ENCODE measurements at places on chromosomes 12 and 14. TPM values are rescaled to one million over a fixed set of nuclear protein-coding genes. Genes with fewer than 3 reads are reported as not detected.
A peak's percentile ranks its signal among the peaks of the same experiment; 100 is the strongest.

DNA sequence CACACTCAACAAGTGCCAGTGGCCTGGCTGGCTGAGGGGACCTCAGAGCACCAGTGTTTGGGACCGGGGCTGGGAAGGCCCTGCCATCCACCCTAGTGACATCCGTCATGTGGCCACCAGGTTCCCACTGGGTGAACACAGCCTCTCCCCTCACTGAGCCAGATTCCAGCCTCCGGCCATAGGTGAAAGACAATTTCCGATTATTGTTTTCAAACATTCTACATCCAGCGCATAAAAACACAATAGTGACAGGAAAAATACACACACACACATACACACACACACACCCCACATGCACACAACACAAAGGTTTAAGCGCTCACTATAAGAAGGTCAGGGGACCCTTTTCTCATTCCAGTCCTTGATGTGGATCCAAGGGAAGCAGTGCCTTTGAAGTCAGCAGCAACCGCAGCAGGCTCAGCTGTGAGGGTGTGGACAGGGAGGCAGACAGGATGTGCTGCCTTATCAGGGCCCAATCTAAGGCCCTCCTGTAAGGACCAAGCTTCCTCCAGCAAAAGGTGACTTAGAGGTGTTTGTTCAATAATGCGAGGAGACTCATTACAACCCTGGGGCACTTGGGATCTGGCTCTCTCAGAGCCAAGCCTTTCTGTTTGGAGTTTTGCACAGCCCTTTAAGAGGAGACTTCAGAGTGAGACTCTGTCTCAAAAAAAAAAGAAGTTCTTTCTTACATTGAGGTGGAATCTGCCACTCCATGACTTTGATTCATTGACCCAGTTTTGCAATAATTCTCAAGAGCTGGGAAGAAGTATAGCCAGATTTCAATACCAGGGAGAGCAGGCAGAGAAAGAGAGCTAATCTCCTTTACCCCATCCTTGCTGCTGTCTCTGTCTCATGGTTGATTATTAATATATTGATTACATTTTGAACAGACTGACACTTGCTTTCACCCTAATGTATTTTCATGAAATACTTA, 227.8 kb downstream of the ZFP36L1 start:
- H3K4me3 ChIP-seq = no peak overlapping the region
- peak; percentile 24 for DNase-seq
- no peaks in the 10 kb centered on the region for H3K36me3 ChIP-seq
- peaks cover 58% of the 10 kb centered on the region for H3K4me1 ChIP-seq

DNA sequence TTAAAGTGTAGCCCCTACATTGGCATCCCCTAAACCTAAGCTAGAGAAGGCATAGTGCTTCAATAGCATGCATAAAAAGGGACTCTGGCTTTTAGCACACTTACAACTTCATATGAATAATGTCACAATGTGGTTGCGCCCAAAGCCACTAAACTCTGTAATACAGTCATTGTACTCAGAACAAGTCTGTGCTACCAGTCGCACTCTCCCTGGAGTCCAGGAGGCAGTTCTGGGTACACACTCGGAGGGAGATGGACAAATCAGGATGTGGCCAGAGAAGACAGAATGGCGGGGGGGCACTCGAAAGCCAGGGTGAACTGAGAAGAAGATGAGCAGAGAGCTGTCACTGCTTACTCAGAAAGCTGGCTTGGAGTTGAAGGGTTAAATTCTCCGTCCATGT, 10.6 kb downstream of the SAMD4A start:
- no peaks in the 10 kb centered on the region for H3K27me3 ChIP-seq
- H3K4me3 ChIP-seq = no peak overlapping the region
- H3K4me1 ChIP-seq = peaks cover 8% of the 10 kb centered on the region
- no peak overlapping the region for H3K27ac ChIP-seq
- no peaks in the 10 kb centered on the region for H3K36me3 ChIP-seq

GRCh38 chr12:85747941-85748495, 88.2 kb downstream of the RASSF9 start:
- no peaks in the 10 kb centered on the region for H3K36me3 ChIP-seq
- no peaks in the 10 kb centered on the region for H3K4me1 ChIP-seq
- H3K4me3 ChIP-seq = no peak overlapping the region
- no peak overlapping the region for H3K27ac ChIP-seq
- DNase-seq = no peak

- no peak for DNase-seq
- H3K4me1 ChIP-seq = peaks cover 6% of the 10 kb centered on the region
- H3K27ac ChIP-seq = no peak overlapping the region
- no peaks in the 10 kb centered on the region for H3K27me3 ChIP-seq
- H3K4me3 ChIP-seq = no peak overlapping the region
These were observed 9.0 kb downstream of the PTPN11 start for GRCh38 chr12:112427760-112428159.

DNA sequence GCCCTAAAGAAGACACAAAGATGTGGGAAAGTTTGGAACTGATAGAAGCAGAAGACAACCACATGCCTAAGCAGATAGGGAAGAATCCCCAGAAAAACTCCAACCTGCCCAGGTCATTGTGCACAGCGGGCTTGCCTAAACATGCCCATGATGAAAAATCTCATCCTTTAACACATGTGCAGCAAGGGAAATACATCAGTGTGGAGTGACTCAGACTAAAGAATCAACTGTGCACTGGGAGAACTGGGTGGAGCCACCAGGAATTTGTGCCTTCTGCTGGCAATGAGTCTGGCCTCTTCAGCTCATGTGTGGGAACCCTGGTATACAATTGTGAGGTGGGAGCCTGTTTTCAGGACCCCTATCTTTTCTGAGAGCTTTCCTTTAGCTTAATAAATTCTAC, 398.5 kb downstream of the FSCB start:
- H3K4me1 ChIP-seq = no peaks in the 10 kb centered on the region
- H3K27ac ChIP-seq = no peak overlapping the region
- H3K4me3 ChIP-seq = no peak overlapping the region
- no peaks in the 10 kb centered on the region for H3K36me3 ChIP-seq

- peaks cover 8% of the 10 kb centered on the region for H3K4me1 ChIP-seq
- DNase-seq = no peak
- H3K27me3 ChIP-seq = peaks cover 23% of the 10 kb centered on the region
- no peak overlapping the region for H3K4me3 ChIP-seq
- no peak overlapping the region for H3K27ac ChIP-seq
These were observed 599 bp upstream of the TRHDE start for GRCh38 chr12:72271451-72272090.

DNA sequence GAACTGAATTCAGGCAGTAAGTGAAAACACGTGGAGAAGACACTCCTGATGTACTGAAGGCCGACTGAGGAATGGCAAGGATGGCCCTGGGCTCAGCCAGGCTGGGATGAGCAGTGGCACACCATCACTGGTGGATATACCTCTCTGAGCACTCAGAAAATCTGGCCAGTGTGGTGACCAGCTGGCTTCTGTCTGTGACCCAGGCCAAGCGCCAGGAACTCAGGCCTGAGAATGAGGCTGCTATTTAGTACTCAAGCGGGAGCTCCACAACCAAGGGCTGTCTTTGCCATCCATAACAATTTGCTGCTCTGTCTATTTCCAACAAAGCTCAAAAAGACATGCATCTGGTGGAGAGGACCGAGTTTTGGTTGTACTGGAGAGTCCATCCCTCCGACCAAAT, 586.3 kb downstream of the BCL11B start:
- no peak overlapping the region for H3K4me3 ChIP-seq
- H3K4me1 ChIP-seq = no peaks in the 10 kb centered on the region
- H3K27ac ChIP-seq = no peak overlapping the region
- H3K27me3 ChIP-seq = no peaks in the 10 kb centered on the region
- no peak for DNase-seq
- H3K36me3 ChIP-seq = no peaks in the 10 kb centered on the region

- peaks cover 4% of the 10 kb centered on the region for H3K4me1 ChIP-seq
- H3K4me3 ChIP-seq = no peak overlapping the region
- no peak overlapping the region for H3K27ac ChIP-seq
These were observed 176.0 kb downstream of the CHST11 start for GRCh38 chr12:104632724-104633201.

DNA sequence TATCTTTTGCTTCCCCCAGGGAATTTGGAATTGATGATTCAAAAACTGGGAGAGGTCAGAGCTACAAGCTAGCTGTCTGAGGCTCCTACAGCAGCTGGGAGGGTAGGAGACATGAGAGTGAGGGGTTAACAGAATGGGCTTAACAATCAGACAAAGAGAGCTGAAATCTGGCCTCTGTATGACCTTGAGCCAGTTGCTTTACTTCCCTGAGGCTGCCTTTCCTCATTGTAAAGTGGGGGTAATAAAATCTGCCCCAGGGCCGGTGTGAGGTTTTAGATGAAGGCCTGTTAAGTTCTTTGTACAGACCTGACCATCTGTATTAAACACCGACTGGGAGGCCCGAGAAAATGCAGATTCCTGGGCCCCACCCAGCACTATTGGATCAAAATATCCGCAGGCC, 164.3 kb upstream of the NOS1 start:
- no peak overlapping the region for H3K27ac ChIP-seq
- DNase-seq = no peak
- no peaks in the 10 kb centered on the region for H3K27me3 ChIP-seq
- H3K36me3 ChIP-seq = no peaks in the 10 kb centered on the region
- H3K4me1 ChIP-seq = no peaks in the 10 kb centered on the region

DNA sequence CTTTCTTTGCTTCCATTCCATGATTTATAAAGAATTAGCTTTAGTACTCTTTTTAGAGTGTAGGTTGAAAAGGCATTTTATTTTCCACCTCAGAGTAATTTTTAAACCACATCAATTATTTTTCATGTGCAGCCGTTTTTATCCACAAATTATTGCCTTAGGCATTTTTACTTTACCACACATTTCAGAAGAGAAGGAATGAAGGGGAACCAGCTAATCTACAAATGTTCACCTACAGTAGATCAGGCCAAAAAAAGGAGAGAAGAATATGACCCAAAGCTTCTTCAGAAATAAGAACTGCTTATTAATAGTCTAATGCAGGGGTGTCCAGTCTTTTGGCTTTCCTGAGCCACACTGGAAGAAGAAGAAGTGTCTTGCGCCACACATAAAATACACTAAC, 19.8 kb upstream of the NTN4 start:
- no peak overlapping the region for H3K27ac ChIP-seq
- H3K4me3 ChIP-seq = no peak overlapping the region
- H3K36me3 ChIP-seq = no peaks in the 10 kb centered on the region
- no peak for DNase-seq

DNA sequence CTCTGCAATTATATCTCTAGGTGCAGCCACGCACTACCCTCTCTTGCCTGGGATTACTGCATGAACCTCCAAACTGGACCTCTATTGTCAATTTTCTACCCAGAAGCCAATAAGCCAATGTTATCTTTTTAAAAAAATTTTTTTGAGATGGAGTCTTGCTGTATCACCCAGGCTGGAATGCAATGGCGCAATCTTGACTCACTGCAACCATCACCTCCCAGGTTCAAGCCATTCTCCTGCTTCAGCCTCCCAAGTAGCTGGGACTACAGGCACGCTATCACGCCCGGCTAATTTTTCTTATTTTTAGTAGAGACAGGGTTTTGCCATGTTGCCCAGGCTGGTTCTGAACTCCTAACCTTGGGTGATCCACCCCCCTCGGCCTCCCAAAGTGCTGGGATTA, 11.2 kb upstream of the PXN start:
- DNase-seq = no peak
- no peaks in the 10 kb centered on the region for H3K4me1 ChIP-seq
- H3K27ac ChIP-seq = no peak overlapping the region
- H3K4me3 ChIP-seq = no peak overlapping the region

- H3K4me3 ChIP-seq = no peak overlapping the region
- no peaks in the 10 kb centered on the region for H3K27me3 ChIP-seq
- H3K27ac ChIP-seq = no peak overlapping the region
These were observed 53.0 kb upstream of the KRR1 start for GRCh38 chr12:75564398-75564797.

DNA sequence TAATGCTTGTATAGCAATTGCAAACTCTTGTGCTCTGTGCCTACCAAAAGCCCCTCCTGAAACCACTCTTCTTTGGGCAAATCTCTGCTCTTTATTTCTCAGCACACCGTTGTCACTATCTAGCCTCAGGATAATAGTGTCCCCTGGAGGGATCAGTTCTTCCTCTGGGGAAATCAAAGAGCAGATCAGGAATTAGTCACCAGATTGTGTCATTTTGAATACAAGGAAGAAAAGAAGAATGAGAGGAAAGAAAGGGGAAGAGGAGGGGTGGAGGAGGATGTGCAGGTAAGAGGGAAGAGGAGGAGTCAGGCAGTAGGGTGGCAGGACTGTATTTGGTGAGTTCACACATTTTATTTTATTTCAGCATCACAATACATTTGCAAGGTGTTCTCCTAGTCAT, 256.4 kb downstream of the GRIN2B start:
- no peak for DNase-seq
- no peaks in the 10 kb centered on the region for H3K36me3 ChIP-seq
- no peak overlapping the region for H3K27ac ChIP-seq
- no peaks in the 10 kb centered on the region for H3K27me3 ChIP-seq
- no peak overlapping the region for H3K4me3 ChIP-seq

Gene RASAL1
- 43.6 TPM for total RNA-seq

Gene TOMM20L
- total RNA-seq = 0.58 TPM

Gene MGST1
- total RNA-seq = 1,246 TPM

Gene NKX2-8
- total RNA-seq = not detected
